Activated CD8-positive, alpha-beta memory T cell treated with anti-CD3 and anti-CD28 coated beads for 1 hour (primary cell): ENCODE measurements at places on chromosomes 5 and 9.

GRCh38 chr5:3009605-3010004, 258.1 kb upstream of the IRX2 start:
- no peak for DNase-seq

GRCh38 chr9:136437839-136438547, 1.7 kb downstream of the INPP5E start:
- no peak for DNase-seq

GRCh38 chr5:132013006-132013689, 1.7 kb upstream of the ACSL6 start:
- DNase-seq = no peak

DNA sequence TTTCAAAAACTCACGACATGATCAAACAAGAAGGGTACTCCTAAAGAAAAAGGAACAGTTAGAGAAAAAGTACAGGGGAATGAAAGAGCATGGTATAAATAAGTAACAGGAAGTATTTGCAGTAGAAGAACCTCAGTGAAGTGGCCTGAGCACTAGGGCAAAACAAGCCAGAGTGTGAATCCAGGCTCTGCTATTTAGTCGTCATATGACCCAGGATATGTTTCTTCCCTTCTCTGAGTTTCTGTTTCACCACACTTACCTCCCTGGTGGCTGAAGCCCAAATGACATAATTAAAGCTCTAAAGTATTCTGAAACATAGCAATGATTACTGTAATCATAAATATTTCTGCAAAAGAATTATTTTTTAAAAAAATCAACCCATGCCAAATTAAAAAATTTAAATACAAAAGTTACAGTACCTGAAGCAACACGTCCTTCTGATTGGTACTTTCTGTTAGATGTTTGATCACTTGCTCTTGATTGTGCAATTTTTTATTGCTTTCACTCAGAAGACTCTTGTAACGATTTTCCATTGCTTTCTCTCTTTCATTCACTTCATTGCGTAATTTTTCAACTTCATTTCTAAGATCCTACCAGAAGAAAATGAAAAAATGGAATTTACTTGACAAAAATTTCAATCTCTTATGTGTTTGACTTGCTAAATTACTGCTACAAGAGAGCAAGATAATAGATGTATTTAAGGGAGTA, 88.9 kb downstream of the CDK5RAP2 start:
- DNase-seq = no peak

DNA sequence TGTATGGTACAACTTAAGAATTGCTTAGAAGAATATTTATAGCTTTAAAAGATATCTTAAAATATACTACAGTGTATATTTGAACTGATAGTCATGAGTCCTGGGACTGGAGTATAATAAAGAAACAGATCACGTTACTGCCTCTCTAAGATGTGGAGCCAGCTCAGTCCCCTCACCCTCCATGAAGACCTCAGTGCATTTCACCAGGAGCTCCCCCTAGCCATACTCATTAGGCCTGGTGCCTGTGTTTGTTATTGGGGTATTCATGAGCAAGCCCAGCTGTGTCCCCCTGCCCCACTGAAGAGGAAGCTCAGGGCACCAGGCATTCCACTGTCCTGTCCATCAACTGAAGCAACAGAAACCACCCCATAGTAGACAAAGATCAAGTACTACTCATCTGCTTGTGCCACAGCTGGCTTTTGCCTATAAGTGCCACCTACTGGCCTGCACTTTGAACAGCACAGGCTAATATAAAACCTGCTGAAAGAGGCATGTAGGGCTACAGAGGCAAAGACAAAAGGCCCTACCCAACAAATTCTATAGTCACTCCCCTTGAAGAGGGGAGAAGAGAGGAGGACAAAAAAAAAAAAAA, 850.2 kb upstream of the NUDT12 start:
- no peak for DNase-seq

- no peak for DNase-seq
Observed at GRCh38 chr9:95090023-95090791, 227.3 kb downstream of the FANCC start.

DNA sequence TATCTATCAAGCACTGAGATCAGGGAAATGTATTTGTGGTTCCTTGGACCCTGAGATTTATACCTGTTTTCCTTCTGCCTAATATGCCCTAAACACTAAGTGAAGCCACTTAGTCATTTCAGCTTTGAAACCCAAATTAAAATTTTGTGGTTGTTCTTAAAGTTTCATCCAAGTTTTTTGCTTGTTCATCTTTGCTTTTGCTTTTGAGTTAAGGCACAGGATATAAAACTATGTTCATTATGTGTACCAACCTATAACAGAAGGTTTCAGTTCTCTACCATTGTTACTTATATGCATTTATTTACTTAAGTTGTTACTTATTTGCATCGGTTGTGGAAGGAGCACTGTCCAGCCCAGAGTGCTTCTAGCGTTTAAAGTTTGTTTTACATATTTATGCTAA, 382.3 kb downstream of the PTPRD start:
- no peak for DNase-seq

DNA sequence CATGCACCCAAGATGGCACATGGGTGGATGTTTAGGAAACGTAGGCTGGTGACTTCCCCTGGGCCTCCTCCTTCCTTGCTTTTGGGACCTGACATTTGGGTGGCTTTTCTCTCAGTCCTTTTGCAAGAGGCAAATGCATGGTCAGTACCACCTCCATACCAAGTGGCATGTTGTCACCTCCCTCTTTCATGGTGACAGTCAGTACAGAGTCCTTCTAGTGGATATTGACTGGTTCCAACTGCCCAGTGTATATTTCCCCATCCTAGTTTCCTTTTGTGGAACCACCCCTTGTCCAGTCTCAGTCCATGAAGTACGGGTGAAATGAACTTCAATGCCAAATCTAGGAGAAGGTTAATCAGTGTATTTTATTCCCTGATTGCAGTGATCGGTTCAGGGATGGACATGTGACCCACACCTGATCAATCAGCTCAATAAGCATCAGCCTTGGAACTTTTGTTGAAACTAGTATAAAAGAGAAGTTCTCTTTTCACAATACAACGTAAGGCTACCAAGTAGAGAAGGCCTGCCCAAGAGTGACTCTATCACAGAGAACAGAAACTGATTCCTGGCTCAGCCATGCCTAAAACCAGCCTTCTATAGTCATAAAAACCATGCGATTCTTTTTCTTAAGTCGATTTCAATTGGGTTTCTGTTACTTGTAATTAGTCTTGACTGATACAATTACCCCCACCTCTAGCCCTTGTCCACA, 143.4 kb upstream of the KLF9 start:
- DNase-seq = no peak

GRCh38 chr5:10797261-10797660, 36.2 kb upstream of the DAP start:
- no peak for DNase-seq

DNA sequence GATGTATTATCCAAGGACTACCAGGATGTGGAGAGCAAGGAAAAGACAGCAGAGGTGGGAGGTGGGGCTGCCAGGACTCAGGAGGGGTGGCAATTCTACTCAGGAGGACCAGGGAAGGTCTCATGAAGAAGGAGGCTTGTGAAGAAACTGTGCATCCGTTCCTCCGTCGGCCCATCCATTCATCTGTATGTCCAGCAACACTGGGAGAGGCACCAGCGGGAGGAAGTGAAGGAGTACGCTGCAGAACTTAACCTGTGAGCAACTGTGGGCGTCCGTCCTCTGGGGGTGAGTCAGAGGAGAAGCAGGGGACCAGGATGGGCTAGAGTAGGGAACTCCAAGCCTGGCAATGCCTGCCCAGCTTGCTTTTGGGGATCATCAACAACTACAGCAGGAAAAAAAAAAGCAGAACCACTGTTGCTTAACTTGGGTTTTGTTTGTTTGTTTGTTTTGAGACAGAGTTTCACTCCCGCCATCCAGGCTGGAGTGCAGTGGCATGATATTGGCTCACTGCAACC, 47.3 kb upstream of the NEURL1B start:
- DNase-seq = no peak

DNA sequence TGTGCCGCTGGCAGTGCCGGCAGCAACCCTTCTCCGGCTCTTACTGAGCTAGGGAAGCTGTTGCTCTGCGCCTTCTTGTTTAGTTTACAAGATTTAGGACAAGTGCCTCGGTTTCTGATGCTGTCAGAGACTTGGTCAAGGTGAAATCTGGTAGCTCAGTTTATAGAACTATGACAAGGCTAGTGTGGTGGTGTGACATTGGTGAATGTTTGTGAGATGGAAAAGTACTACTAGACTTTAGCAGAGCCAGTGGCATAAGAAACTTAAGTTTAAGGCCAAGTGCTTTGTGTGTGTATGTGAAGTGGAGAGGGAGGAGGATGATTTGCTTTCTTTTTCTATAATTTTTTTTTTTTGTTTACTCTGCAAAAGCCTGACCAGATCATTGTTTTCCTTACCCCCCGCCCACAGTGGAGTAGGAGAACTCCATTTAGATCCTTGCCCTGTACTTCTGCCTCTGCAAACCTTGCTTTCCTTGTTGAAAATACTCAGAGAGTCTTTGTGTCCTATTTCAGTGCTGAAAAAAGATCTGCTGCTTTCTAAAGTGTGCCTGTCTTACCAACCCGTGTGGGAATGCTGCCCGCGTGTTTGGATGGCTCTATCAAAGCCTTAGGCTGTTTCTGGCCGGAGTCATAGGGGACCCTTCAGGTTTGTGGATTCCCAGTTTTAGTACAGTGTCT, 75.9 kb downstream of the TRIO start:
- DNase-seq = no peak

DNA sequence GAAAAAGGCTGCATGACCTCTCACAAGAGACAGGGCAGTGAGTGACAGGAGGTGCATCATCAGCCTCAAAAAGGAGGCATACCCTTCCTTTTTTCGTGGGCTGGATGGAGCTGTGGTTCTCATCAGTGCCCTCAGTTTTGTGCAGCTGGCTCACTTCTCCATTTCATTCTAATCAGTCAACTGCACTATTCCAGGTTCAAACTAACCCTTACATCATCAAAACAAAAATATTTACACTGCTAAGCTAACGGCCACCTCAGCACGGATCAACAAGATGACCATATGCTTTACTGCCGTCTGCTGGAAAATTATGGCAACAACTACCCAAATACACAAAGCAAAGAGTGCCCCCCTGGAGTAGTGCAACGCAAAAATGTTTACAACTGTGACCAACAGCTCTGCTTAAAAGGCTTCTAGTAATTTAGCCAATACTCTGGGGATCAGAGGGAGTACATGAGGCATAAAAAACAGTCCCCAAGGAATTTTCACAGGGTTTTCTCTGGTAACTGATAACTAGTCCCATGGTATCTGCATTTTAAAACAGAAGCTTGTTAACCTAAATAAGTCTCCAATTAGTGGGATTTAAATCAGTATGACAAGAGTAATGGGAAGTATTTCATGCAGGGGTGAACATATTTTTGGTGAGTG, 10.8 kb downstream of the KCNV2 start:
- no peak for DNase-seq

DNA sequence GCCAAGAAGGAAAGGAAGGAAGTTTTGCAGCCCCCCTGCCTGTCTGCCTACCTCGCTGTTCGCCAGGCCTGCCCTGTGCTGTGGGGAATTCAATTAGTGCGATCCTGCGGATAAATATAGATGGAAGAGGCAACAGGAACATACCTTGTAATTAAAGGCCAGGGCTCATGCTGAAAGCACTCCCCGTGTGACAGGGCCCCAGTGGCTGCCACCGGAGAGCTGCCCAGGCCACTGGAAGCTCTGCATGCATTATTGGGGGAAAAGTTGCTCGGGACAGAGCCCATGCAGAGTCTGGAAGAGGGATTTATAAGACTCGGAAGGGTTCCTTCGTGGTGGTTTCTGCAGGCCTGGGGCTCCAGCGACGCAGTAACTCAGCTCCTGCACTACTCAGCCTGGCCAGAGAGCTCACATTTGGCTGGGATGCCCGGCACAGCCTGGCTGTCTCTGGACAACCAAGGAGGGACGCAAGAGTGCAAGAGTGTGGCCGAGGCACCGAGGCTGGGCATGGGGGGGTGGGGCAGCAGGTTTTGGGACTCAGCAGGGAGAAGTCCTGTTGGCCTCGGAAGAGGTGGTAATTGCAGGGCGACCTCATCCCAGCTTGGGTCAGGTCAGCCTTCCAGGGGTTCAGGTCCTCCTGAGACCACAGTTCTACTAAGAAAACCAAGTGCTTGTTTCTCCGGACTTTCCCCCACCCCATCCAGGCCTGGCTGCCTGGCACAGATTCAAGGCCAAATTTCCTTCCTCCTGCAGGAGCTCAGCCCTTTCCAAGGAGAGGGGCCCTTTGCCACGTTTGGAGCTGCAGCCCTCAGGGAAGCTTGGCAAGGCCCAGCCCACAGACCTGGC, 68.1 kb upstream of the GGTA1 start:
- DNase-seq = no peak

DNA sequence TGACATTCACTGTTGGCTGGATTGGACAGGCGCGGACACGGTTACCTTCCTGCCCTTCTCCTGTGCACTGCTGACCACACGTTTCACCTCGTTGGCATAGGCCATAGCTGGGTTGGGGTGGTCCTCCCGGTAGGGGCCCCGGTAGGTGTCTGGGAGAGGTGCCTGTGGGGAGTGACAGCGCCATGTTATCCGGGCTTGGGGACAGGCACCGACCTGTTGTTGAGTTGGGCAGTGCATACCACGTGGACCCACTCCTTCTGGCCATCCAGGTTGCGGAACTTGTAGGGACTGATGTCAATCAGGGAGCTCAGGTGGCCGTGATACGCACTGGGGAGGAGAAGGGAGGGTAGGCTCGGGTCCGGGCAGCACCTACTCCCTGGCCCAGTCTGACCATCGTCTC, 8.2 kb downstream of the PHYKPL start:
- DNase-seq = no peak

GRCh38 chr9:129604766-129605163, 16.1 kb downstream of the C9orf50 start:
- no peak for DNase-seq

DNA sequence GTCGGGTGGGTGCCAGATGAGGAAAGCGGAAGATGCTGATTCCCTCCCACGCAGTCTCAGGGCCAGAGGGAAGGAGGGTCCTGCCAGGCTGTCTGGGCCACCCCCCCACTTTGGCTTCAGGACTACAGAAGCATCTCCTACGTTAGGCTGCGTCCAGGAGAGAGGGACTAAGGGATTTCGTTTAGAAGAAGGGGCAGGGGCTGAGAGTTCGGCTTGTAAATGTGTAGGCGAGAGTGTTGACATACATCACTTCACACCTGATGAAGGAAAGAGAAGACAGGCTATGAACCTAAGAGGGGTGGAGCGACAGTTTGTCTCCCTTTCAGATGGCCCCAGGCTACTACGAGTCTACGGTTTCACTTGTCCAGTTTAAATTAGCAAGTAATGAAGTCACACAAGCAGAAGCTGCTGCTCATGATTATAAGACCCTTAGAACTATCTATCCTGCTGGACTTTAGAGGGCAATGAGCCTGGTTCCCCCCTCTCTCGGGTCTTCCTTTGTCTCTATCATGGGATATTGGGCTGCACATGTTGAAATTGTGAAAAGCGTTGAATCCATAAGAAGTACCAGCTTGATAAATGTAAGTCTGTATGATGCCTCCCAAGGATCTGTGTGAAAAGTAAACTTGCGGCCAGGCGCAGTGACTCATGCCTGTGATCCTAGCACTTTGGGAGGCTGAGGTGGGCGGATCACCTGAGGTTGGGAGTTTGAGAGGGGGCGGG, 193.0 kb downstream of the AOPEP start:
- no peak for DNase-seq
